ENCODE measurements at places on chromosomes 12 and 14. TPM values are rescaled to one million over a fixed set of nuclear protein-coding genes. Genes with fewer than 3 reads are reported as not detected.

The PTPRO gene
- 4.2 TPM for total RNA-seq

The FOXA1 gene
- total RNA-seq, result not detected

The DAO gene
- total RNA-seq, result not detected

The PLEKHG7 gene
- total RNA-seq, result not detected
